Fibroblast of pulmonary artery (primary cell): ENCODE measurements at places on chromosomes 1 and 21.
A peak's percentile ranks its signal among the peaks of the same experiment; 100 is the strongest.

DNA sequence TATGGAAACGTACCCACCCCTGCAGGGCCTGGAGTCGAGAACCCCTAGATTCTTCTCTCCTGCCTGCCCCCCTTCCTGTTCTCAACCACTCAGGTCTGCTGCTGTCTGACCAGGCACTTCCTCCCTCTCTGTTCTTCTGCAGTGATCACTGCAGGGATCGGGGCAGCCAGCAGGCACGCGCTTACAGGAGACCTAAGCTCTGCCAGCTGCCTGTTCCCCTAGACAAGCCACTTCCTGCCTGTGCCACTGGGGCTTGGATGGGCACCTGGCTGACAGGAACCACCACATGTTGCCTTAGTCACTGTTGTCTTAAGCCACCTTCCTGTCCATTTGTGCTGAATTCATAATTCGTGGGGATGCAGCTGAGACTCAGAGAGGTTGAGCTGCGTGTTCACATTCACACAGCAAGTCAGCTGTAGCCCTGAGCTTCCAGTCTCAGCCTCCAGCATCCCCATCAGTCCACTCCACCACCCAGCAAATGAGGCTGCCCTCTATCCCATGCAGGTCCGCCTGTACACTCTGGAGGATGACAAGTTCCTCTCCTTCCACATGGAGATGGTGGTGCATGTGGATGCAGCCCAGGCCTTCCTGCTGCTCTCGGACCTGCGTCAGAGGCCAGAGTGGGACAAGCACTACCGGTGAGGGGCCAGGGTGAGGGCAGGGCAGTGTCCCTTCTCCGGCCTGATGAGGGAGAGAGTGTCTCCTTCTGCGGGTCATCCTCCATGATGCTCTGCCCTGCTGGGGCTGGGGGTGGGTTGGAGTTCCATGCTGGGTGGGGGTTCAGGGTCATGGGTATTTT is 18.6 kb downstream of the FAM151A start:
- DNase-seq = no peak

DNA sequence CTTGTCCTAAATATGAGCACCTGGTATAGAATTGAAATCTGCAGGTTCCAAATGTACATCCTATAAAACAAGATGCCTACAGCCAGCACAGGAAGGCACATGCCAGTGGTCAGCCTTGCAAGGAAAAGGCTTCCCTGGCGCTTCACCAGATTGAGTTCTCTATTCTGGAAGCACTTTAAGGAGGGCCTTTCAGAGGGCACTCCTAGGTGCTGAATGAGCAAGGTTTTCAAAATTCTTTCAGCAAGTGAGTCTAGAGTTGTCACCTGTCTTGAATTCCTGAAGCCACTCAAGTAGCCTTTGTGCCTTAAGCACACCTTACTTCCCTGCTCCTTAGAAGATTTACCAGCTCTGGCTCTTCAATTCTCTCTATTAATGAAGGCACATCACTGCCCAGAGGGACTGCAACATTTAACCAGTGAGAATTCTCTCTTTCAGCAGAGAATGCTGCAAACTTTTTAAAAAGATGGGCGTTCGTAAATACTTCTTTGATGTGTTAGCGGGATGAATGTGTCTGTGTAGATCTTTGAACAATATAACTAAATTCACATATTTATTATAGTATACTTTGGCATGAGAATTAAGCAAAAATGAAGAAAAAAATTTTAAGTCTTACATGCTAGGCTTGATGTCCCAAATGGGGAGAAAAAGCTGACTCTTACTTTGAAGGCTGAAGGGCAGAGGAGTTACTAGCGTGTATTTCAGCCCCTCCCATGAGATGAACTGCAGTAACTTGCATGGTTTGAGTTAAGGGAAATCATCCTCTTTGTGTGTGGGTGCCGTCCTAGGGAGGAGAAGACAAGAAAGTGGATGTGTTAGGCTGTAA is 162.0 kb downstream of the NTPCR start:
- DNase-seq = peak; percentile 36

GRCh38 chr1:247295746-247296145 is 35.9 kb downstream of the ZNF496 start:
- peak; percentile 27 for DNase-seq

- no peak for DNase-seq
Measured at GRCh38 chr1:174931214-174931613, 68.5 kb upstream of the CACYBP start.

DNA sequence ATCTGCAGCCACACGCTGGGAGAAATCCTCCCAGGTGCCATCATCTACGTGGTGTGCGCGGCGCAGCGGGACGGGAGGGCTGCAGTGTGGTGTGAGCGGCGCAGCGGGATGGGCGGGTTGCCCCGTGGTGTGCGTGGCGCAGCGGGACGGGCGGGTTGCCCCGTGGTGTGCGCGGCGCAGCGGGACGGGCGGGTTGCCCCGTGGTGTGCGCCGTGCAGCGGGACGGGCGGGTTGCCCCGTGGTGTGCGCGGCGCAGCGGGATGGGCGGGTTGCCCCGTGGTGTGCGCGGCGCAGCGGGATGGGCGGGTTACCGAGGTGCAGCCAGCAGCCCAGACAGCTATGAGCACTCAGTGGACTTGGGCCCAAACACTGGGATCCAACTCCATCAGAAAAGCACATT is 4.7 kb downstream of the WRAP73 start:
- no peak for DNase-seq

- peak; percentile 28 for DNase-seq
Measured at GRCh38 chr1:87074001-87074795, 159.8 kb downstream of the HS2ST1 start.

DNA sequence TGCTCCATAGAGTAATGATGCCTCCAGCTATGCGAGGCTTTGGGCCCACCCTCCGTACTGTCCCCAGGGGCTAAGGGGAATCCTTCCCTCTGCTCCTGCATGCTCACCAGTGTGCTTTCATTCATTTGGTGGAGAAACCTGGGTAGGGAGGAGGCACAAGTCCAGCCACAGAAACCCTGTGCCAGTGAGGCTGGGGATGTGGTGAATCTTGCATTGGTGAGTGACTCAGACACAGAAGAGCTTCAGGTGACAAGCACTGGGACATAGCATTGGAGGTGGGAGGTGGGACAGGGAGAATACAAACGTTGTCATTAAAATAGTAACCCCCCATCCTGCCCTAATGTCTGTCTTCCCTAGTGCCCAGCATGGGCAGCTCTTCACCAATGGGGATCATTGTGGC is 5.2 kb downstream of the FCGR2A start:
- no peak for DNase-seq

GRCh38 chr1:53754484-53755312 is 15.7 kb upstream of the GLIS1 start:
- DNase-seq = peak; percentile 83
